ENCODE measurements at places on chromosomes 2 and 18.

DNA sequence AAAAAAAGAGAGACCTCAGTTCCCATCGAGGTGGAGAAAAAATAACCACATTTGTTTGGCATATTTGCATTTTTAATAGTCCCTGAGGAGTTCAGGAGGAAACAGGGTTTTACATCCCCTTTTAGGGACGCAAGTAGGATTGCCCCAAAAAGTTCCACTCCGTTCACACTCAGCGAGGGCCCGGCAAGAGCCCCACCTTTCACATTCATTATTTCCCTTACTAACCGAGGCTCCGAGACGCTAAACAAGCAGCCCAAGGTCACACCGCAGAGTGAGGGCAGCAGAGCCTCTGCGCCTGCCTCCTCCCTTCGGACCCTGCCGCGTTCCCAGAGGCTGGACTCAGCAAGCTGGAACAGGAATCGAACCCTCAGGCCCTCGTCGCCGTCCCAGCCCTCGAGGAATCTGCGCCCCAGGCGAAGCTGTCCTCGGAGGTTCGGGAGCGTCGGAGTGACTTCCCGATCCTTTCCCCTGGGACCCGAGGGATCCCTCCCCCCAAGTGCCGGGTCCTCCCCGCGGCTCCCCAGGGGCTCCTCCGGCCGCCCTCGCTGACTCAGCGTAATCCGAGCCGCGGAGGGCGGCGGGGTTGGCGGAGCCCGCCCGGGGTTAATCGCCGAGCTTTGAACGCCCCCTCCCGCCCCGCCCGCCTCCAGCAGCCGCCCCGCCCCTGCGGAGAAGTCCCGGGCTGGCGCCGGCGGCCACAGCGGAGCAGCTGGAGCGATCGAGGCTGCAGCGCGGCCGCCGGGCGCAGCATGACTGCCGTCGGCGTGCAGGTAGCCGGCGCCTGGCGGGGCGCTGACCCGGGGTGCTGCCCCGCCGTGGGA is at the start of gene TMEM37:
Gene TMEM37, plus strand, starts transcription at position 700 of the 821 bp plus-strand sequence. Its CDS starts 50 bp downstream, at position 750.
- DNase-seq, result no peak

DNA sequence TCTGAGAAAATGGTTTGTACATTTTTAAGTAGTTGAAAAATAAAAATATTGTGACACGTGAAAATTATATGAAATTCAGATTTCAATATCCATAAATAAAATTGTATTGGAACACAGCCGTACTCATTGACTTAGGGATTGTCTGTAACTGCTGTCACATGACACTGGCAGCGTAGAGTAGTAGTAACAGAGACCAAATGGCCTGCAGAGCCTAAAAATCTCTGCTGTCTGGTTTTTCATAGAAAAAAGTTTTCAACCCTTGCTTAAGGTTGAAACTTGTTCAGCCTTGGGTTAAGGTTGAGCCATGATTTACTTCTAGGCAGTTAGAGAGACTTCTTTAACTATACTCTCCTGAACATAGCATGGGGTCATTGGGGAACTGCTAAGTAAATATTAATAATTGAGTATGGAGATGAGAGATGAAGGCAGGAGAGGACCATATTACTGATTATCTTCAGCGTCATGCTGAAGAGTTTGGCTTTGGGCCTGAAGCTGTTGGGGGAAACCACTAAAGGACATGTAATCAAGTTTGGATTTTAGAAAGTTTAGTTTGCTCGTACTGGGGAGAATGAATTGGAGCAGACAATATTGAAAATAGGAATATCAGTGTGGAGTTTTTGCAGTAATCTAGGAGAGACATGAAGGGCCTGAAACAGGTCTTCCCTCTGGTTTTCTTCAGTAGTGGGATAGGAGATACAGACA is 16.2 kb downstream of the EML4 start:
- DNase-seq, result no peak

- DNase-seq, result no peak
These were observed 35.7 kb downstream of the HNMT start for GRCh38 chr2:138000009-138000408.

GRCh38 chr2:237614151-237614720 is 13.2 kb upstream of the LRRFIP1 start:
- no peak for DNase-seq

DNA sequence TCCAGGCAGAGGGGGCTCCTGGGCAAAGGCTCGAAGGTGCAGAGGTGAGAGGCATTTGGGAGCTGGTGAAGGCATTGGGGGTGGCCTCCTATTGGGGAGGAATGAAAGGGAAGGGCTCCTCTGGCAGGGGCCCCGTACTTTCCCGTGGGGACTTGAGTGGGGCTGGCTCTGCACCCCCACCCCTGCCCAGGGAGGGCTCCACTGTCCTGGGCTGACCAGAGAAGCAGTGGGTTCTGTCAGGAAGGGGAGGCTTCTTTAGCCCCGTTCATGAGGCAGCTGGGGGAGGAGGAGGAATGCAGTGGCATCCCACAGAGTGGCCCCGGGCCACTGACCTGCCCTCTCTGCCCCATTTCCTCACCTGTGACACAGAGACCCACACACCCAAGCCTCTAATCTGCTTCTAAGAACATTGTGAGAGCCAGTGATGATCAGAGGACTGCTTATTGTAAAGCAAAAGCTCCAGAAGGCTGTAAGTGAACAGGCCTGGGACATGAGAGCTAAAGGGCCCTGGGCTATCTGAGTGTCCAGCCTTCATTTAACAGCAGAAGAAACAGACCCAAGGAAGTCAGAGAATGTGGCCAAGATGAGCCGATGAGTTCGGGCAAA is 38.6 kb upstream of the GPAT2 start:
- no peak for DNase-seq

- DNase-seq, result peak; percentile 38
These were observed 58.1 kb downstream of the AGAP1 start for GRCh38 chr2:235551965-235552364.

DNA sequence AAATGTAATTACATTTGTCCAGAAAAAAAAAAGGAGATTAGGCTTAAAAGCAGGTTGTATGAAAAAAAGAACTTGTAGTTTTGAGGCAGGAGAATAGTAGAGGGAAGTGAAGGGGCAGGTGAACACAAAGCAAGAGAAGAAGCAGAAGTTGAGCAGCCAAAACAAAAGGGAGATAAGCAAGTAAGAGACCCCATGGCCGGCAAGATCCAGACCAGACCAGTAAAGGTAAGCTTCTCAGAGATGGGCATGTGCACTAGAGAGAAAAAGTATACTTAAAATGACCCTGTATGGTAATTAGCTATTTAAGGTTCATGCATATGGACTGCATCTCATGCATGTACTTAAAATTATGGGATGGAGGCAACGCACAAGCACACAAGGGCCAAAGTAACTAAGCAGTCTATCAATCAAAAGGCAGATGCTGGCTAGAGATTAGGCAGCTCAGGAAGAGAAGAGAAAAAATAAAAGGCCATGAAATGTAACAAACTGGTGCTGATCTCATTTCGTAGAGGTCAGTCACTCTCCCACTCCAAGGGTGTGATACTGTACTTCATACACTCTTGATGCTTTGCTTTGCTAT is 9.7 kb downstream of the SIGLEC15 start:
- no peak for DNase-seq

DNA sequence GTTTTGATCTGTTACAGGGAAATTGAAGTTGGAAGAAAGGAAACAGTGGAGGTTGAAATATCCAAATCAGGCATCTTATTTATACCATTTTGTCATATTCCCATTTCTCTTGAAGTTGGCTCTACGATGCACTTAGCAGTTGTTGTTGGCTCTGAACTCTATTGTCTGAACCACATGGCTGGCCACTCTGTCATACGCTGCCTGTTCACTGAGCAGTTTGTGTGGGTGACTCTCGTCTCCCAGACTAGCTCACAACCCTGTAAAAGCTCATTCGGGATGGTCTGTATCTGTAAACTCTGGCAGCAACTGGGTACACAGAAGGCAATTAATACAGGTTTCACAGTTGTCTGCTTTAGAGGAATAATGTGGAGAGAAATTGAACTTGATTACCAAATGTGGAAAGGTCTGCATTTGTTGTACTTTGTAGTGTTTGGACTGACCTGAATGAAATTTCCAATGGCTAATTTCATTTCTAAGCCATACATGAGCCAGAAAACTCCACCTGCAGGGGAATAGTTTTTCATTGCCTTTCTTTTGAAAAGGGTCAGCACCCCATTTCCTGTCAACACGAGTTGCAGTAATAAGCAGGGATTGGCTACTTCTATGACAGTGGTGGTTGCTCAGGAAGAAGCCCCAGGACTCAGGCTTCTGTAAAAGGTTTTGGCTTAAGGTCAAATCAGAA is 378.2 kb downstream of the OSR1 start:
- no peak for DNase-seq

DNA sequence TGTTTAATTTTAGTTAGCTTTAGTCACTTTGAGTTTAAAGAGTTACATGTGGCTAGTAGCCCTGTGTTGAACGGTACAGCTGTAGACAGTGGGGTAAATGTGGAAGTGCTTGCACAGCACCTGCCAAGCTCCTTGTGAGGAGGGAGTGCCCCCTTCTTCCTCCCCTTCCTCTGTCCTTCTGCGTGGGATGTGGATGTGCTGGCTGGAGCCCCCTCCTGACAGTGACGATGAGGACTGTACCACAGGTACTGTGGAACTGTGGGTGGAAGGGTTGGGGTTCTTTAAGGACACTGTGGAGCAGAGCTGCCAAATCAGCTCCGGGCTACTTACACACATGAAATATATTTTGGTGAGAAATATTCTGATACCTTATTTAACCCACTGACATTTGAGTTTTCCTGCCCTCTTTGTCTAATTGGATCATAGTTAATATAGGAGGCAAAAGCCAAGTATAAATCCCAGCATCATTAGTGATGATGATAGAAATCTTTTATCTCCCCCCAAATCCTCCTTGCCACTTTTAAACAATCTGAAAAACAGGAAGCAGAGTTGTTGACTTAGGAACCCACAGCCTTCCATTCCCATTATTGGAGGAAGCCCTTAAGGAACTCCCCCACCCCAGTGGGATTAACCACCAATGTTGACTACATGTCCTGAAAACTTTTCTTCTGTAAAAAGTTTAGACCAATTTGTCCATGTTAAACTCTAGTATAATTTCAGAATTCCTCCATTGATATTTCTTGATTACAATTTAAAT is 181.3 kb downstream of the PTPRM start:
- DNase-seq, result no peak

DNA sequence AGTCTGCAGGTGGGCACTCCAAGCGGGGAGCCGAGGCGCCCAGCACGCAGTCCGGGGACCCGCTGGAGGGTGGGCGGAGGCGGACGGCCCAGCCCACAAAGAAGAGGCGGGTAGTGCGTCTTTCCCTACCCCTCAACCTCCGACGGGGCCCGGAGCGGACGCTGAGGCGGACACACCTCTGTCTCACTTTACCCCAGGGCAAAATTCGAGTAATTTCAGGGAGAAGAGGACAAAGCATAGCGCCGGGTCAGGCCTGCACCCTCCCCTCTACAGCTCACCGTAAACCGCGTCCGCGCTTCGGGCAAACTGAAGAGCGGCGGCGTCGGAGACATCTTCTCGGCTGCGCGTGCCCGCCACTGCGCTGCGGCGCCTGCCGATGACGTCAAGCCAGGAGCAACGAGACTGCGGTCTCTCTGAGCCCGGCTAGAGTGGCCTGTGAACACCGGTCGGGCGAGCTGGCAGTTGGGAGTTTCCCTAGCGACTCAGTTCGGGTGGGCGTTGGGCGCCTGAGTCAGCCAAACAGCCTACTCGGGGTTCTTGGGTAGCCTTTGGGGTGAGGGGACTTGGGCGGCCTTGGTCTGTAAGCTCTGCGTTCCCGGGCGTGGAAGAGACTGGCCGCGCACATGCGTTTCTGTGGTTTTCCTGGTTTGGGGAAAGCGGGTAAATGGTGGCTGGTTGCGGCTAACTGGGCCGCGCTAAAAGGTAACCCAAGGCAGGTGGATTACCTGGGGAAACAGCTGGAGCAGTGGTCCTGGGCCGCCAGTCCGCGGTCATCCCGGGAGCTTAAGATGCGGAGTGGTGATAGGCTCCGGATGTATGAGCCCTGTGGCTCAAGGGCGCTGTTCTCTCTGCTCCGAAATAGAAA is at the start of gene THOC1:
Gene THOC1, minus strand, starts transcription at position 360 of the 865 bp plus-strand sequence. Its CDS starts 28 bp downstream, at position 332.
- DNase-seq, result peak; percentile 64

DNA sequence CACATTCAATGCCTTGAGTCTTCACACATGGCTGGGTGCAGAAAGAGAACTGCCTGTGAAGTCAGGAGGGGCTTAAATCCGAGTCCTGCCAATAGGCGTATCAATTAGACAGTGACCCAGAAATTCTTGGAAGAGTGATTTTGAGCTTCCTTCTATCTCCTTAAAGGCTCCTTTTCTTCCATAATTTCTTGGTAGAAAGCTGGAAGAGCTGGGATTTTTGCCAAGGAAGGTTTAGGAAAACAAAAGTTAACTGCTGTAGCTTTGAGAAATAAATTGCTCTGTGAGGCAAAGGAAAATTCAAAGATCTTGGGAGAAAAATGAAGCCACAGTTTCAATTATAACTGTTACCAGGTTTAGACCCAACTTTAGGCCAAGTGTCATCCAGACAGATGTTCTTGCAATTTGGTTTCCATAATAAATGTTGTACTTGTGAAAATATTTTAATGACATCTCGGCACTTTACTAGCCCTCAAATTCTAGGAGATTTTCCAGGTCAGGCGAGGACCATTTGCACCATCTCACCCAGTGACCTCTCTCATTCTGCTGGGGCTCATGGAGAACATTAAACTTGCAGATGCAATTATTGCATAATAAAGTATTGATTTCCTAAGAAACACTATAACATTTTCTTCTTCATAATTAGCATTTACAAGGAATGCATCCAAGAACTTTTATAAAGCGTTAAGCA is 329.7 kb upstream of the MEIS1 start:
- DNase-seq, result no peak
